ENCODE measurements at places on chromosomes 16 and 17.

DNA sequence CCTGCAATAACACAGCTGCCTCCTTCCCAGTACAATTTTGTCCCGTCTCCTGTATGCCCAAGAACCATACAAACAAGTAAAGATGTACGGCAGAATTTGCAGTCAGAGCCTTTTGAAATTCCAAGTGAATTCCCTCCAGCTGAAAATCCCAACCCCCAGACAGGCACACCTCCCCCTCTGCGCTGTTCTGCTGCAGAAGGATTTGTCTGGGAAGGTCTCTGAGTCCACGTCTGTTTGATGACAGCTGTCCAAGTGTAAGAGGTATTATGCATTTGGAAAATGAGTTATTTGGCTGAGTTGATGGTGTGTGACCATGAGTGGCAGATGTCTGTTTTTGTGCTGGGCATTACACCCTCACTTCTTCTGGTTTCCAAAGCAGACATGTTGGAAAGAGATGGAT, 104.9 kb upstream of the HS3ST4 start:
- no peak for DNase-seq

DNA sequence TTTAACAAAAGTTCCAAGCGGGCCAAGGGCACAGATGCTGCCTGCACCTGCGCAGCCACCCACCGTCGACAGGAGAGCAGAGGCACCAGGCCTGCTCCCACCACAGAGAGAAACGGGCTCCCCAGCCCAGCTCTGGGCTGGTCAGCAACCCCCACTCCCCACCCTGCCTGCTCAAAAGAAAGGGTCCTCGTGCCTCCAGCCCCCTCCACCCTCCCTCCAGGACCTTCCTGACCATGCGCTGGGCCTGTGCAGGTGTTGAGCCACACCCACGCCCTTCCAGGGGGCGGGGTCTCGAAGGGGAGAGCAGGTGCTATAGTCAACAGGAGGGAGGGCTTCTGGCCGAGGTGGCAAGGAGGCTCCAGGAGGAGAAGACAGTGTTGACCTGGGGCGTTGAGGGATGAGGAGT, 25.3 kb downstream of the ZNF778 start:
- no peak for DNase-seq

DNA sequence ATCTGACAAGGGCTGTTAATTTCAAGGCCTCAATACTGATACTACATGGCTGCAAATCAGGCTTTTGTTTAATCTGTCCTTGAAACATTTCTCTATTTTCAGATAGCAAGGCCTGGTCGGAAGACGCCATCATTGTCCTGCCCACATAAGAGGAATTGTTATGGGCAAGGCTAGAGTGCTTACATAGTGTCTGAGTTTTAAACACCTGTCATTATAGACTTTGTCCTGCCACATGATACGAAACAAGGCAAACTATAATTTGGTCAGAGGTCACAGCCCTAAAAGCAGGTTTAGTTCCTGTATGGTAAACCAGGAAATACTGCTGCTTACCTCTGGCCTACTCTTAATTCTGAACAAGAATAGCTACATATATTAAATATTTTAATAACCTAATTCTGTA, 104.4 kb downstream of the SSH2 start:
- no peak for DNase-seq

DNA sequence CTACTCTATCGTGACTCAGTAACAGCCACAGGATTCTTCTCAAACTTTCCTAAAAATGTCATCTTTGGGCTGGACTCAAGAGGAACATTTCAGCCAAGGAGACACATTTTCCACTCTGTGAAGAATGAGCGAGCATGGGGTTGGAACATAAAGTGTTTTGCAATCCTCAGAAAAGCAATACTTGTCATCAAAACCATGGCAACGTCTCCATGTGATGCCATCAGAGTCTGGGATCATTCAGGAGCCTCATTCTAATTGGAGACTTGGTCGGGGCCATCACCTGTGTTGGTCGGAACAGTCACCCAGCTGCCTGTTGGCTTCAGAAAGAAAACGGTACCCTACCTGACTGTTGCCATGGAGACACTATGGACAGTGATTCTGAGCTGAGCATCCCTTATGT, 25.5 kb downstream of the MYOCD start:
- no peak for DNase-seq

DNA sequence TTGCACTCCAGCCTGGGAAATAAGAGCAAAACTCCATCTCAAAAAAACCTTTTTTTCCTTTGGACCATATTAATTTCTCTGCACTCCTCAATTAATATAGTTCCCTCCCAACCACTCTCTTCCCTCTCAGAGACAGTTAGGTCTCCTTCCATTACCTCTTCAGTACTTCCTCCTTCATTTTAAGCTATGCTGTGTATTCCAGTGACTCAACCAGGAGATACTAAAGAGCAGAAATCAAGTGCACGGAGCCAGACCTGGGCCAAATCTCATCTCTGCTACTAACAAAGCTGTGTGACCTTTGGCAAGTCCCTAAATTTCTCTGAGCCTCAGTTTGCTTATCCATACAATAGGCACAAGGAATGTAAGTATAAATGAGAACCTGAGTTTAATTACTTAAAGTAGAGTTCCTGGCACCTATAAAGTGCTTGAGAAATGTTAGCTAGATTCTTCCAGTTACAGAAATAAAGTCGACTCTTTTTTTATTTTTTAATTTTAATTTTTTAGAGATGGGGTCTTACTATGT, 8.5 kb downstream of the PECAM1 start:
- no peak for DNase-seq

GRCh38 chr16:16857603-16858283, 478.8 kb downstream of the NPIPA7 start:
- DNase-seq = no peak

DNA sequence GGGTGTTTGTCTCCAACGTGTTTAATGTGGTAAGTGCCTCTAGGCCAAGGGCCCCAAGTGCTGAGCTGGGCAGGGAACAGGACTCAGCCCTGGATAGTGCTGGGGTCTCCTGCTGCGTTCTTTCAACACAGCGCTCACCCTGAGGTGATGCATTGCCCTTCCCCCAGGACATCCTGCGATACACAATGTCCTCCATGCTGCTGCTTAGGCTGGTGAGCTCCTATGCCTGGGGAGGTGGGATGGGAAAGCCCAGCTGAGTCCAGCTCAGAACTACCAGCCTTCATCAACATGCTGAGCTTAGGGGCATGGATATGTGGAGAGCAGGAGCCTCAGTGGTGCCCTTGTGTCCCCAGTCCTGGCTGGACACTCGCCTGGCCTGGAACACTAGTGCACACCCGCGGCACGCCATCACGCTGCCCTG, 563 bp downstream of the ZACN start:
- DNase-seq = no peak

DNA sequence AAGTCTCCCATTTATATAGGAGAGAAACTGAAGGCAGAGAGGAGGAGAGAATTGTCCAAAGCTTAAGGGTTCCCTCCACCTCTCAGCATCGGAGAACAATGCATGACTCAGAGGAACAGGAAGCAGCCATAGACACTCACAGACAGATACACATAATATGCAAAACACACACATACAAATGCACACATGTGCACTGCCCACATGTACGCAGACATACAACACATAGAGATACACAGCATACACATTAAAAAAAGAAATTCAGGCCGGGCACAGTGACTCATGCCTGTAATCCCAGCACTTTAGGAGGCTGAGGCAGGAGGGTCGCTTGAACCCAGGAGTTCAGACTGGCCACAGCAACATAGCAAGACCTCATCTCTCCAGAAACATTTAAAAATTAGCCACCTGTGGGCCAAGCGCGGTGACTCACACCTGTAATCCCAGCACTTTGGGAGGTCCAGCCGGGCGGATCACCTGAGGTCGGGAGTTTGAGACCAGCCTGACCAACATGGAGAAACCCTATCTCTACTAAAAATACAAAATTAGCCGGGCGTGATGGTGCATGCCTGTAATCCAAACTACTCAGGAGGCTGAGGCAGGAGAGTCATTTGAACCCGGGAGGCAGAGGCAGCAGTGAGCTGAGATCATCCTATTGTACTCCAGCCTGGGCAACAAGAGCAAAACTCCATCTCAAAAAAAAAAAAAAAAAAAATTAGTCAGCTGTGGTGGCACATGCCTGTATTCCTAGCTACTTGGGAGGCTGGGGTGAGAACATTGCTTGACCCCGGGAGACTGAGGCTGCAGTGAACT, 11.3 kb downstream of the ERAL1 start:
- no peak for DNase-seq

- no peak for DNase-seq
Measured at GRCh38 chr16:2511128-2511800, 2.5 kb upstream of the ATP6V0C start.

- no peak for DNase-seq
Measured at GRCh38 chr17:45305530-45306087, 11.2 kb downstream of the MAP3K14 start.

DNA sequence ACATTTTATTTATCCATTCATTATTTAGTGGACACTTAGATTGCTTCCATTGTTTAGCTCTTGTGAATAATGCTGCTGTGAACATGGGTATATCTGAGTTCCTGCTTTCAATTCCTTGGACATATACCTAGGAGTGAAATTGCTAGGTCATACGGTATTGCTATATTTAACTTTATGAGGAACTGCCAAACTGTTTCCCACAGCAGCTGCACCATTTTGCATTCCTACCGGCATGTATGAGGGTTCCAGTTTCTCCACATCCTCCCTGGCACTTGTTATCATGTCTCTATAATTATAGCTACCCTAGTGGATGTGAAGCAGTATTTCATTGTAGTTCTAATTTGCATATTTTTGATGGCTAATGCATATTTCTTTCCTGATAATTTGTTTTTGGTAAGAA, 23.7 kb upstream of the DRG2 start:
- DNase-seq = no peak

GRCh38 chr17:82435103-82435502, 15.4 kb downstream of the CYBC1 start:
- DNase-seq = no peak

DNA sequence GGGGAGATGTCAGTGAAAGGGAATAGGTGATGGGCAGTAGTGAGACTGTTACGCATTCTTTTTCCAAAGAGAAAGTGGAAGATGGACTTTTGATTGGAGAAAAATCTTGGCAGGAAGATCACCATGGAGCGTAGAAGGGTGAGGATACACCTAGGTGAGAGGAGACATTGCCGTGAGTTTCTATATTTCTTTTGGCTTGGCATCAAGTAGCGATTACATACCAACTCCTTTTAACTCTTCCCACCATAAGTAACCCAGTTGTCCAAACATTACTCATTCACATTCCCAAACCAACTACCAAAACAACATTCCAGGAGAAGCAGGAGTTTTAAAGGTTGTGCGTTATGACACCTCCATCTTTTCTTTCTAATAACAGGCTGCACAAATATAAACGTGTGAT, 10.7 kb upstream of the KRT28 start:
- DNase-seq = no peak

DNA sequence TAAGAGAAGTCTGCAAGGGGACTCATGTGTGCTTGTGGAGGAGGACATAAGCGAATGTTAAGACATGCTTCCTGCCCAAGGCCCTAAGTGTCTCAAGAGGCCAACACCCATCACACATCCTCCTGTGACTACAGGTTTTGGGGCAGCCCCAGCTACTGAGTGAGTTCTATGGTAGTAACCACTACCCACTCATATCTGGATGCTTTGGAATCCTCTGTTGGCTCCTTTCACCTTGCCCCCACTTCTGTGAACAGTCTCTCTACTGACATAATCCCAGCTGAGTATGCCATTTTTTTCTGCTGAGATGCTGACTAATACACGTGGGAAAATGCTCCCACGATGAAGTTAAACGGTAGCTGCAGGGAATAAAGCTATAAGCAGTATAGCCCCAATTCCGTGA, 153.5 kb downstream of the VPS53 start:
- DNase-seq = no peak

- DNase-seq = no peak
Measured at GRCh38 chr16:30982548-30983288, 2.3 kb upstream of the HSD3B7 start.

DNA sequence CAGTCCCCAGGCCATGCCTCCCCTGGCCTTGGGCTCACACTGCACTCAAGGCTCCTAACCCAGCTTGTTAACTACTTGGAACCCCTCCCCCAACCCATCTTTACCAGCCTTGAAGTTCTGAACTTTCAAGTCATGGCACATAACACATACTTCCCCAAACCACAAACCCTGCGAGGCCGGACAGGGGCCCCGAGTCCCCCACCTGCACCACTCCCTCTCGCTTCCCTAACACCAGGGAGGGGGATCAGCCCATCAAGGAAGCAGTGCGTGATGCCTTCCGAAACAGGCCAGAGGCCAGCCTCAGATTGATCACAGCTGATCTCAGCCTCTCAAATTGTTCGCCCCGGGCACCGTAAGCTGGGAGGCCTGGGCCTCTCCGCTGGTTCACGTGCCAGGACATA, 3.0 kb upstream of the NLRC3 start:
- no peak for DNase-seq

- DNase-seq = no peak
Measured at GRCh38 chr17:76266244-76266938, 1.2 kb downstream of the UBALD2 start.

DNA sequence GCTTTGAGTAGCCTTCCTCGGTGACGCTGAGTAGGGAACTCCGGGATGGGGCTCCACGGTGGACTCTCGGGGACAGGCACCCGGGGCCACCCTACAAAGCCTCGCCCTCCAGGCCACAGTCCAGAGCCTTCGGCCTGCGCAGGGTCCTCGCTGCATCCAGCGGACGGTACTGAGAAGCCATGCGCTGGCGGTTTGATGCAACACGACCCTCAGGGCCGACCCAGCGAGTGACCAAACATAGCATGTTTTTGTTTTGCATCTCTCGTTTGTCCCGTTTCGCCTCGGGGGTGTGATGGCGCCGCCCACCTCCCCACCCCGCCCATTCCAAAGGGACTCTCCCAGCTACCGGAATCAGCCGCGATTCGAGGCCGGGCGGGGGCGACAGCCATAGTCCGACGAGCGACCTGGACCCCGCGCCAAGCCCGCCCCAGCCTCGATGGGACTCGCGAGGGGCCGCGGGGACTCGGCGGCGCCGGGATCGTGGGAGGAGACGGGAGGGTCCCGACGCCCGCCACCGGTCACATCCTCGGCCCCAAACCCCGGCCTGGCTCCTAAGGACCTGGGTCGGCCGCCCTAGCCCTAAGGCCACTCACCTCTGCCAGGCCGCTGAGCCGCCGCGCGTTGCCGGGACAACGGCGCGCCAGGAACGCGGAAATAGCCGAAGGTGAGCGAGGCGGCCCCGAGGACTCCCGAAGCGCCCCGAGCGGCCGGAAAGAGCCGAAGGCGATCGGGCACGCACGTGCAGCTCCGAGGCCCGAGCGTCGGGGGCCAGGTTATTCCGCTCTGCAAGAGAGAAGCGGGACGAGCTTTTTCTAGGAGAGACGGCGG, 1.6 kb downstream of the IFT140 start:
- peak; percentile 89 for DNase-seq

- DNase-seq = no peak
Measured at GRCh38 chr17:68326681-68327080, 35.4 kb downstream of the ARSG start.

DNA sequence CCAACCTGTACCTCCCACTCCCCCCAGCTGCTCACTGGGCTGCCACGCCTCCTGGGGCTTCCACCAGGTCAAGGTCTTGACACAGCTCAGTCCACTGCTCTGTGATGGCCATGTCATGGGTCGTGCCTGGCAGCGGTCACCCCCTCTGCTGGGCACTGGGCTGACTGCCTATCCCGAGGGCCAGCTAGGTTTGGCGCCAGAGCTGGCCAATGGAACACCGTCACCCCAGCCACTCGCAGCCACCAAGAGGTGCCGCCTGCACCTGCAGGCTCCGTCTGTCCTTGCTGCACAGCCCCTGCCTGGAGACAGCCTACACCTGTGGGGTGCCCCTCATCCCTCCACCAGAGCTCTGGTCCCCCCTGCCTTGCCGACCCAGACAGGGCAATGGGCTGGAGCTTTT, 4.5 kb upstream of the RAB40C start:
- DNase-seq = no peak

Measured in effector CD4-positive, alpha-beta T cell (primary cell).